Stimulated activated CD8-positive, alpha-beta memory T cell treated with anti-CD3 and anti-CD28 coated beads, Interleukin-7, amount 100 ng/mL, for 1 hour (primary cell): ENCODE measurements at places on chromosomes 11 and 22.
A peak's percentile ranks its signal among the peaks of the same experiment; 100 is the strongest.

DNA sequence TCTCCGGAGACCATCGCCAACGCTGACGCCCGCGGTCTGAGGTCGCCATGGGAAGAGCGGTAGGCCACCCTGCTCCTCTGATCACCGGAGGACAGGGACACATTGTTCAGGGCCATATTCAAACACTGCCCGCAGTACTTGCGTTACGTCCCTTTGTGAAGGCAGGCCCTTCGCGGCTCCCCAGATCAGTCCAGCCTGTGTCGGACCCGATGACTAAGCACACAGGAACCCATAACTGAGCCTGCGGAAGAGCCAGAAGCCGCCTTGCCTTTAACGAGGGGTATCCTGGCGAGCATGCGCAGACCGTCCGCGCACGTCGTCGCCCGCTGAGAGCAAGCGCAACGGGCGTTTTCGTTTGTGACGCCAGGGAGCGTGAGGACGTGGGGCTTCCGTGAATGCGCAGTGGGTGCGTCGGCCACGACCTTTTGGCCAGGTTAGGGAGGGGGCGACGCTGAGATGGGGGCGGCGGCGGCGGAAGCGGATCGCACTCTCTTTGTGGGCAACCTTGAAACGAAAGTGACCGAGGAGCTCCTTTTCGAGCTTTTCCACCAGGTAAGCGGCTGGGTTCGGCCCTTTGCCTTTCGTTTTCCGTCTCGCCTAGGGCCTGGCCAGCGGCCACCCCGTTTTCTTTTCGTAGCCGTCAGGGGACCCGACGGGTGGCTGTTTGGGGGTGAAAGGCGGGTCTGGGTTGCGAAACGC is at the start of the genes C11orf71 and RBM7:
TSS of gene C11orf71 (minus strand) at position 296 of the 699 bp plus-strand sequence. CDS start at position 116, 180 bp downstream.
TSS of gene RBM7 (plus strand) at position 451 of the 699 bp plus-strand sequence. CDS start at position 457, 6 bp downstream.
- DNase-seq, result peak; percentile 96

DNA sequence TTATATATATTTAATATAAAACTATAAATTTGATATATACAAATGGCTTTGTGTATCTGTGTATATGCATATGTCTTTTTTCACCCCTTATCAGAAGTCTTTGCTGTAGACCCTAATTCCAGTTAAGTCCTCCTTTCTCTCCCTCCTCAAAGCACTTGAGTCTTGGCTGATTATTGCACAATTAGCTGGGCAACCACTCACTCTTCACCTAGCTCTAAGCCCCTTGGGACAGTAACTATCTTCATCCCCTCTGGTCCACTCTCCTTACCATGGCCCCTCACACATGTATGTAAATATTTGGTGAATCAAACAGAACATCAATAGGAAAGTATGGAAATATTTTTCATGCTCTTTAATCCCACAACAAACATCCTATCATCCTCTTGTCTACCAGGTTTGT is 909 bp upstream of the OR5B21 start:
- DNase-seq, result no peak

DNA sequence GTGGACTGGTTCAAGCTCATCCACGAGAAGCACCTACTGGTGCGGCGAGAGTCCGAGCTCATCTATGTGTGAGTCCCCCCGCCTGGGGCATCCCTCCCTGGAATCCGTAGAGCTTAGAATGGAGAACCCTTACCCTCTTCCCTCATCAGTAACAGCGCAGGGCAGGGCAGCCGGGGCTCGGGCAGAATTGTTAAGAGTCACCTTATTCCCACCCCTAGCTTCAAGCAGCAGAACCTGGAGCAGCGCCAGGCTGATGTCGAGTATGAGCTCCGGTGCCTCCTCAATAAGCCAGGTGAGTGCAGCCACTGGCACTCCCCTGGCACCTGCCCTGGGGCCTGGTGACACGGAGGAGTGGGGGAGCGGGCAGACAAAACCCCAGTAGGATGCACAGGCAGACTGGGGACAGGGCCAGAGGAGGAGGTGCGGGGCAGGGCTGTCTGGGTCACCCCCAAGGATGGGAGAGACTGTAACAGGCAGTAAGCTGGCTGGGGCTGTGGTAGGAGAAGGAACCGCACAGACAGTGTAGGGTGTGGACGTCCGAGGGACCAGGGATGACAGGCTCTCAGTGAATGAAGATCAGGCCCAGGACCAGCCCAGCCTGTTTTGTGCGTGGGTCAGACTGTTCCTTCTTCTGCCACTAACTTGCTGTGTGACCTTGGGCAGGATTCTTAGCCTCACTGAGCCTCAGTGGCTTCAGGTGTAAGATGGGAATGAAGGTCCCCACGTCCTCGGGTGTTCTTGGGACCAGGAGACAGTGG is 20.4 kb downstream of the C22orf23 start:
- DNase-seq, result no peak

GRCh38 chr22:30564761-30565119 is 9.7 kb downstream of the GAL3ST1 start:
- no peak for DNase-seq

DNA sequence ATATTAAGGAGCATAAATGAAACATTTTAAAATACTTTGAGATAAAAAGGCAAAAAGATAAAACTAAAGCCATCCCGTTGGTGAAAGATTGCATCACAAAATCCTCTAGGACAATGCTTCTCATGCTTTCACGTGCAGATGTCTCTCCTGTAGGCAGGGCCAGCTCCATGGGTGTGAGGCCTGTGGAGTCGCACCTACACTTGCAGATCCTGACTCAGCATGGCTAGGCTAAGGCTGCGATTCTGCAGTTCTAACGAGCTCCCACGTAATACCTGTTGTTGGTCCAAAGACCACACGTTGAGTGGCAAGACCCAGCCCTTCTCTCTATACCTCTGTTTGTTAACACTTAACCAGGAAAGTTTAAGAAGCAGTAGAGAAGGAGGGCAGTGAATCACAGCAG is 62.1 kb upstream of the CAPRIN1 start:
- no peak for DNase-seq

GRCh38 chr22:31039393-31039792 is 41.7 kb upstream of the SMTN start:
- DNase-seq, result no peak

- peak; percentile 84 for DNase-seq
Measured at GRCh38 chr11:65477149-65477965, 21.5 kb upstream of the MALAT1 start.

DNA sequence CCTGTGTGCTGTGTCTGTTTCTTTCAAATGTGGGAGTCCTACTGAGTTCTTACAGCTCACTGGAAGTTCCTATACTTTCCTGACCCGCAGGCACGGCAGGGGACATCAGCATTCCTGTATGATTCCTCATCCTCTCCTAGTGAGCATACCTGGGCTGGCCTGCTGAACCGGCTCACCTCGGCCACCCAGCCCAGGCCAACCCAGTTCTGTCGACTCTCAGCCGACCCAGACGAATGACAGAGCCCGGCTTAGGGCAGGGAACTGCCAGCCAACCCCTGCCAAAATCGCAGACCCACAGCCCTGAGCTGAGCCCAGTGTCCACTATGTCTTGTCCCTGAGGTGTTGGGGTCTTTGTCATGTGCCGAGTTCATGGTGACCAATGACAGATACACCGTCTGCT is 339.7 kb downstream of the BRD1 start:
- no peak for DNase-seq

DNA sequence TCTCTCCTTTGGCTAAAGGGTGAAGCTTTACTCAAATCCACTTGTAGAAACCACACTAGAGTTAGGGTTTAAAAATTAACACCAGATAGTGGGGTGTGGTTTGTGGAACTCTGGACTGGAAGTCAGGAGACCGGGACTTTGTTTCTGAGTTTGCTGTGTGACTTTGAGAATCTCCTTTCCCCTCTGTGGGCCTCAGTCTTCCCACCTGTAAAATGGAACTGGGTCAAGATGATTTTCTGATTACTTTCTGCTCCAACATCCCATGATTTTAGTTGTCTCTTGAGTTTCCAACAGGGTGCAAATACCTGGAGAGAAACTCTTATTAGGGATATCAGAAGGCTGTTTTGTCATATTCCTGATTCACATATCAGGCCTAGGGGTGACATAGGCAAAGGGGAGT is 301.0 kb downstream of the MIAT start:
- DNase-seq, result no peak

GRCh38 chr11:72732329-72732728 is 19.9 kb downstream of the ARAP1 start:
- DNase-seq, result no peak

DNA sequence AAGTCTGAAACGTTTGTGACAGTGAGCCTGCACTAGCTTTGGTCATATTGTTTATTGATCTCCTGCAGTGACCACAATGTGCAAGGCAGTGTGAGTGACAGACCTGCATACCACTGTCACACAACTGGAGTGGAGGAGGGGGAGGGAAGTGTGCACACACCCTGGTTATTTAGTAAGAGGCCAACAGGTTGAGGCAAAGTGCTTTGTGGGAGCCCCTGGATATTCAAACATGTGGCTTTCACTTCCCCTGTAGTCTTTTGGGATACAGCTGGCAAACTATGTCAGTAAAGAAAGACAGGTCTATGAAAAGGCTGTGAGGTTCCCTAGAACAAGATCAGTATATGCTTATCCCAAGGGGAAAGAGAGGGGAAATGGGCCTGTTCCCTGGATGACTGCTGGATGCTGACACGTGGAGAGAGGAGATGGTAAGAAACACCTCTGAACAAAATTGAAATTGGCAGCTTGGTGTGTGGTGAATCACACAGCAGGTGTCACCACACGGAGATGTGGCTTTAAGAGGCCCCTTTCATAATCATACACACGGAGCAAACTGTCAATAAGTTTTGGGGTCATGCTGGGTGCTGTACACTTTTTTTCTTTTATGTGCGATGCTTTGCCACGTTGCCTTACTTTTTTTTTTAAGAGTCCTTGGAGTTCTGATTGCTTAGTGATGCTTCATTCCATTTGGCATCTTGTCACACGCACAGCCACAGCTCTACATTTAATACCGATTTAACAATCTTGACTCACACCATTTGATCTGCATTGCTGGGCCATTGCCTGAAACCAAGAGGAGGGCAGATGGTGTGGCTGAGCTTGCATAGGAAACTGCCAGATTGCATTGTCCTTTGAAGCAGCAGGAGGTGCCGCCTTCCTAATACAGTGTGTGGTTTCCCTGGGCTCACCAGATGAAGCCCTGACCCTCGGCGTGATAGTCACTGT is 11.3 kb downstream of the OSBP2 start:
- no peak for DNase-seq

- no peak for DNase-seq
Measured at GRCh38 chr11:2885017-2885677, 428 bp downstream of the CDKN1C start.

DNA sequence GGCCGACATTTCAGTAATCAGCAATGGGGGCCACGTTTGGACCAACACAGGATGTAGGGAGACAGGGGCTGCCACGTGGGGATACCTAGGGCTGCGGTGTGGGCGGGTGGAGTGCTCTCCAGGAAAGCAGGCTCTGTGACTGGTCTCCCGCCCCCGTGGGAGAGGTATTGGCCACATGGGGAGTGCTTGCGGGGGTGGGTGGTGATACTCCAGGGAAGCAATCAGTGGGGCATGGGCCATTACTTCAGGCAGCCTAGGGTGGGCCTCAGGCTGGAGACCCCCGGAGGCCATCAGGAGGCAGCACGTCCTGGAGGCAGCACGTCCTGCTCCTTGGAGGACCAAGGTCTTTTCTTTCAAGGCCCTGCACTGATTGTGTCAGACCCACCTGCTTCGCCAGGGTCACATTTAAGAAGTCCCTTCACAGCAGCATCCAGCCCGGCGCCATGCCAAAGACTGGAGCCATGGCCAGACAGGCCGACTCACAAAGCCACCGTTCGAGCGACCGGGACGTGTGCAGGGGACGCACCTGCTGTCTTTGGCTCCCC is 3.0 kb upstream of the MUC2 start:
- no peak for DNase-seq

DNA sequence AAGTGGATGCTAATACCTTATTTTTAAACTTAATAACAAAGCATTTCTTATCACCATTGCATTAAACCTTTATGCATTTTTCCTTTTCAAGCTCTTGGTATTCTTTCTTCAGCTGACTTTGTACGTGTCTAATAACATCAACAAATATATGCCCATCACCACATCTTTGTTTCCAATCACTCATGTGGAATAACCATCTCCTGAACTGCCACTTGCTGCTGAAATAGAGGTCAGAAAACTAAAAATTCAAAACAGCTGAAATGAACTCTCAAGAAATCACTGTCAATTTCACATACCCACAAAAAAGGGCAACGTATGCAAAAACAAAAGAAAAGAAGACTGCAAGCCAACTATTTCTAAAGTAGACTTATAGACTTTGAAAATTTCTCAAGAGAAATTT is 7.4 kb downstream of the MSANTD4 start:
- no peak for DNase-seq

DNA sequence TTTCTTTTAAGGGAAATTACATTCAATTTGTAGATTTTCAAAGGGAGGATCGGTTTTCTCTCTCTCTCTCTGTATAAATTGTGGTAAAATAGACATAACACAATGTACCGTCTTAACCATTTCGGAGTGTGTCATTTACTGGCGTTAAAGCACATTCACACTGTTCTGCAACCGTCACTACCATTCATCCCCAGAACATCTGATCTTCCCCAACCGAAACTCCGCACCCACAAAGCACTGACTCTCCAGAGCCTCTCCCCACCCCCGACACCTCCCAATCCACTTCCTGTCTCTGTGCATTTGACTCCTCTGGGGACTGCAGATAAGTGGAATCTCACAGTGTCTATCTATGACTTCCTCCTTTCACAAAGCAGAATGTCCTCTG is 15.9 kb upstream of the GRAMD4 start:
- no peak for DNase-seq

DNA sequence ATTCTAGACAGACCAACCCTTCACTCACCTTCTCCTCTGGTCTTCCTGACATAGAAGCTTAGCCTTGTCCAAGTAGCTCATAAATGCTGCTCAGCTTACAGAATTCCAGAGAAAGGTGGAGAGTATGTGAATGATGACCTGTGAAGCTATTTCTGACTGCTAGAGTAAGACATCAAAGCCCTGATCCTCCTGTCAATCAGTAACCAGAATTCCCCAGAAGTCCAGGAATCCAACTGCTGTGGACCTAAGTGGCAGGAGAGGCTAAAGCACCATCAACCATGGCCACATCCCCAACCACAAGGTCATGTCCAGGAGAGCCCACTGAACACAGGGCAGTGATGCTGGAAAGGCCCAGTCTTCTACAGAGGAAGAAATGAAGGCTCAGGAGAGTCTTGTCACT is 2.6 kb downstream of the OR51G2 start:
- no peak for DNase-seq

DNA sequence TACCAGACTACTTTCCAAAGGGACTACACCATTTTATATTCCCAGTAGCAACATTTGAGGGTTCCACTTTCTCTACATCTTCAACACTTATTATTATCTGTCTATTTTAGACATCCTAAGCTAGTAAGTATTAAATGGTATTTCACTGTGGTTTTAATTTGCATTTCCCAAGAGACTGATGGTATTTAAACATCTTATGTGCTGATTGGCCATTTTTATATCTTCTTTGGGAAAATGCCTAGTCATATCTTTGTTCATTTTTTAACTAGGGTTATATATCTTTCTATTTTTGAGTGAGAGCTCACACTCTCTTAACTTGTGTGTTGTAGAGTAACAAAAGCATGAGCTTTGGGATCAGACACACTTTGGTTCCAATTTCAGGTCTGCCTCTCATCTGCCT is 73.7 kb downstream of the PRCP start:
- no peak for DNase-seq

GRCh38 chr22:20783844-20784723 is 10.2 kb downstream of the SERPIND1 start:
- DNase-seq, result no peak

- DNase-seq, result no peak
Measured at GRCh38 chr11:76293189-76293631, 86.9 kb upstream of the WNT11 start.
